Activated CD8-positive, alpha-beta memory T cell treated with anti-CD3 and anti-CD28 coated beads for 36 hours (primary cell): ENCODE measurements at places on chromosomes 4 and X. TPM values are rescaled to one million over a fixed set of nuclear protein-coding genes. Genes with fewer than 3 reads are reported as not detected.

The PCDH19 gene
- total RNA-seq = not detected

The GPAT3 gene
- total RNA-seq = 5.0 TPM

The SUPT20HL1 gene
- not detected for total RNA-seq

The FGF13 gene
- total RNA-seq = not detected

The ARMCX1 gene
- 2.5 TPM for total RNA-seq

The ENPEP gene
- total RNA-seq = not detected

The GLOD5 gene
- total RNA-seq = not detected

The RAB39B gene
- total RNA-seq = 12.5 TPM

The UCHL1 gene
- total RNA-seq = 2.3 TPM

The XAGE2 gene
- not detected for total RNA-seq

The ARAF gene
- 75.9 TPM for total RNA-seq

The MAP7D2 gene
- total RNA-seq = 0.36 TPM

The CLCN5 gene
- 3.8 TPM for total RNA-seq

The REELD1 gene
- 0.10 TPM for total RNA-seq

The PABPC1L2B gene
- total RNA-seq = not detected

The BCAP31 gene
- 150 TPM for total RNA-seq

The ZCCHC12 gene
- not detected for total RNA-seq

The ASB5 gene
- total RNA-seq = not detected

The PF4V1 gene
- not detected for total RNA-seq

The EREG gene
- not detected for total RNA-seq

The ZCCHC18 gene
- 3.6 TPM for total RNA-seq

The DUX4 gene
- total RNA-seq = not detected

The LANCL3 gene
- 0.65 TPM for total RNA-seq

The STAP1 gene
- 1.0 TPM for total RNA-seq

The SOWAHD gene
- 0.15 TPM for total RNA-seq

The TRIM2 gene
- total RNA-seq = 0.44 TPM

The CWH43 gene
- not detected for total RNA-seq
